Urothelium cell line (cell line): ENCODE measurements at places on chromosomes 5 and 9.
A peak's percentile ranks its signal among the peaks of the same experiment; 100 is the strongest.

- DNase-seq, result no peak
Measured at GRCh38 chr5:181084621-181085195, 44.6 kb downstream of the BTNL9 start.

DNA sequence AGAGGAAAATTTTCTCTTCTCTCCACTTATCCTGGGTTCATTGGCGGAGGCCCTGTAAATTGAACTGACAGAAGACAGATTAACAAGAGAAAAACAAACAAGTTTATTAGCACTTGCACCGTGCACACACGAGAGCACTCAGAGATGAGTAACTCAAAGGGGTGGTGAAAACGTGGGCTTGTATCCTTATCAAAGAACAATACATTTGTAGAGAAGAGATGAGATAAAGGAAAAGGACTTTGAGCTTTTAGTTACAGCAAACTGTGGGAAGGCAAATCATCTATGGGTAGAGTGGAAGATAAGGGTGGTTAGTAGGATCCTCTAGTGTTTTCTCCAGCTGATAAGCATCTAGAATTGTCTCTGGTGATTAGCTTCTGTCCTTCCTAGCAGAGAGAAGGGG lies 44.4 kb upstream of the ROR2 start:
- DNase-seq, result no peak

- no peak for DNase-seq
Measured at GRCh38 chr5:132822650-132823480, 7.6 kb downstream of the SHROOM1 start.

DNA sequence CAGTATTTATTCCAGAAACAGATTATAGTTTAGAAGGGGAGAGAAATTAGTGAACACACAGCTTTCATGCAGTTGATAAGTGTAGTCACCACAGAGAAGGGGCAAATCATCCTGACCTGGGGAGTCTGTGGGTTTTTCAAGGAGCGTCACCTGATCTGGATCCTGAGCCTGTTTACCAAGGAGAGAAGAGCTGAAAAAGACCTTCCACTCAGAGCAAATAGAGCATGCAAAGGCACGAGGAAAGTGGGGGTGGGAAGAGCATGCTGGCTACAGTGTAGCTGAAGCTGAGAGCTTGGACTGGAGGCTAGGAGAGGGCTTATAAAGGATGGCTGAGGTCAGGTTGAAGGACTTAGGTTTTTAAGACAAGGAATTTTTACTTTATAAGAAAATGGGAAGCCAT lies 30.4 kb downstream of the ACO1 start:
- DNase-seq, result no peak

DNA sequence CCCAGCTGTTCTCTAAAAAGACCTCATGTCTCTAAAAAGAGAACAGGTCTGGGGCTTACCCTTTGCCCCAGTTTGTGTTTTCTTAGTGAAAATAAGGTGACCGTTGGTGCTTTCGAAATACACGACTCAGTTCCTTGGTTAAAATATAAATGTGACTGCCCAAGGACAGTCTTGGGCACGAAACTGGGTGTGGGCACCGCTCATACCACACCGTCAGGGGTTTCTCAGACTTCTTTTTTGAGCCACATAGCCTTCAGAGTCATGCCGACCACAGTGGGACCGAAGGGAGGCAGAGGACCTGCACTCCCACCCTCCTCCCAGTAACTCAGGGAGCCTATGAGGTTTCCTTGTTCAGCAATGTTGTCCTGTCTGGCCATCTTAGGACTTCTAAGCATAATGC lies 6.5 kb downstream of the SNX18 start:
- DNase-seq, result no peak

DNA sequence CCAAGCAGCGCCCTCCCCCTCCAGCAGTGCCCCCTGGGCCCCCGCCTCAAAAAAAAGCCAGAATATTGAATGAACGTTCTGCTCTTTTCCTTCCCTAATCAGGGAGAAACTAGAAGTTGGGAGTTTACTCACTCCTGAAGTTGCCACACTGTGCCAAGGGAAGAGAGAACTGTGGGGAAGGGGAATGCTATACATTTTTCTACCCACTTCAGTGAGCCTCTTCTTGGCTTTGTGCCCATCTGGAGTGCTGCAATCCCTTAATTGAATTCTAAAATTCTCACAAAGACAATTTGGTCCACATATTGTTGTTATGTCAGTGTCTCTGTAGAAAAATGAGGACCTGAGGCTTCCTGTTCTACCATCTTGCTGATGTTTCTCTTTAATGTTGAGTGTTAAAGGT lies 443.7 kb downstream of the DIRAS2 start:
- no peak for DNase-seq

DNA sequence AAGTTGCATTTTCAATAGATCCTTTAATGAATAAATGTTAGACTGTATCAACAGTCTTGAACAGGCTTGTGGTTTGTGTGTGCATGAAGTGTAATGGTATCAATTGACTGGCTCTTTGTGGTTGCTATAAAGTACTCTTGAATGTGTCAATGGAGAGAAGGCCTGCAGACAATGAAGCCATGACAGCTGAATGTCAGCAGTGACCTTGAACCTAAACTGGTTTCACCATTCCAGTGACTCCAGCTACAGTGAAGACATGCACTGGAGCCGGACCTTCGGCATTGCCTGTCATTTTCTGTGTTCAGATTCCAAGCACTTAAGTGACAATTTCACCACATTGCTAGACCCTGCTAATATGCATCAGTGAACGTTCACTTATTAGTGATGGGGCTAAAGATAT lies 276.0 kb upstream of the TMEM161B start:
- no peak for DNase-seq

- DNase-seq, result no peak
Measured at GRCh38 chr9:120750421-120750820, 36.2 kb upstream of the MEGF9 start.

GRCh38 chr5:126055348-126055729 lies 367.9 kb upstream of the GRAMD2B start:
- no peak for DNase-seq

GRCh38 chr9:27203783-27204182 lies 93.2 kb downstream of the EQTN start:
- no peak for DNase-seq

- no peak for DNase-seq
Measured at GRCh38 chr5:159493696-159494095, 163.4 kb upstream of the IL12B start.

DNA sequence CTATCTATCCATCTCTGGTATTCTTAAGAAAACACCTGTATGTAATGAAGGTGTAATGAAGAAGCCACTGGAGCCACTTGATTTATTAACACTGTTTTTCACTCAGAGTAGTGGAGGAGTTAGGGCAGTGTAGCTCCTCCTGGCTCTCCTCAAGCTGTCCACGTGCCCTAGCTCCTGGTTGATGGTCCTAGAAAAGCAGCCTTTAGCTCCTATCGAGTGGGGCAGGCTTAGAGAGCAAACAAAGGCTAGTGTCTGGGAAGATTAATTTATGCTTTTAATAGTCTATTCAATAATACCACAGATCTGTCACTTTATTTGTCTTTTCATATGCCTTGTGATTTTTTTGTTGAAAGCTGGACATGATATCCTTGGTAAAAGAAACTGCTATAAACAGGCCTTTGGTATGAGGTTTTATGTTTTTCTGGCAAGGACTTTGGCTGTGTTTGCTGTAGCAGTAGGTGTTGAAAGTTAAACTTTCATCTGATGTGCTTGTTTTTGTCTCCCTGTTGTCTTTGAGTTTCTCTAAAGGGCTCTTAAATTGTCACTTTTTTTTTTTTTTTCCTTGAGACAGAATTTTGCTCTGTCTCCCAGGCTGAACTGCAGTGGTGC lies 141.1 kb downstream of the GCNT1 start:
- no peak for DNase-seq

GRCh38 chr5:43221502-43221901 lies 29.5 kb downstream of the NIM1K start:
- DNase-seq, result no peak

- no peak for DNase-seq
Measured at GRCh38 chr9:114588210-114588609, 641 bp downstream of the ATP6V1G1 start.

GRCh38 chr5:133825631-133826289 lies 142.7 kb downstream of the C5orf15 start:
- DNase-seq, result no peak

DNA sequence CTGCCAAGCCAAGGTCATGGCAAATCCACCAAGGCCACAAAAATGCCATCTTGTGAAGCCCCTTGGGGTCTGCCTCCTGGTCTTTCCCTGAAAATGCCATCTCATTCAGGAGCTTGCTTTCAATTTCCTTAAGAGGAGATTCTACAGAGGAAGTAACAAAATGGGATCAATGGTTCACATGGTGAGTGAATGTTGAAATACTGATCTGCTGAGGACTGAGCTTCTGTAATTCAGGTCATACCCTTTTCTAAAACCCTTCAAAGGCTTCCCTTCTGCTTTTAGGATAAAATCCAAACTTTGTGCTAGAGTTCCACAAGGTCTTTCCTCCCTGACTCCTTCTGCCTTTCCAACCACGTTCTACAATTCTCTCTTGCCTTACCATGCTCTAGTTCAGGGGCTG lies 24.7 kb upstream of the NR3C1 start:
- no peak for DNase-seq

GRCh38 chr5:91266184-91266705 lies 116.9 kb downstream of the ARRDC3 start:
- DNase-seq, result peak; percentile 64

DNA sequence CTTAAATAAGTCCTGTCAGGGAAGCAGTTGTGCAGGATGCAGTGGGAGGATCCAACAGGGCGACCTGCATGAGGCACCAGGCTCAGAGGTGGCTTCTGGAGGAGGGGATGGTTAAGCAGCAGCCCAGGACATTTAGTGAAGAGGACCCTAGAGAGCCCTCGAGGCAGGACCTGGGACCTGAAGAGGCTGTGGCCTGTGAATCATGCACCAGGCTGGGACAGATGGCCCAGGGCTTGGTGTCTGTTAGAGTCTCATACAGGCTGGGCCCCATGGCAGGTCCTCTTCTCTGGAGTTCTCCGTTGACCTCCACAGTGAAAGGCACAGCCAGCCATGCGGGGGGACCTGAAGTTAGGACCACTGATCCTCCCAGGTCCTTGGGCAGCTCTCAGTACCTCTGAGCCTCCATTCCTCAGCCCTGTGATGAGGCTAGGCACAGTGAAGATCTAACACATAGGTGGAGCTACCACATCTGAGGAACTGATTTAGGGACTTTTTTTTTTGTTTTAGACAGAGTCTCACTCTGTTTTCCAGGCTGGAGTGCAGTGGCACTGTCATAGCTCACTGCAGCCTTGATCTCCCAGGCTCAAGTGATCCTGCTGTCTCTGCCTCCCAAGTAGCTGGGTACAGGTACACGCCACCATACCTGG lies 60.8 kb upstream of the GARNL3 start:
- DNase-seq, result no peak

DNA sequence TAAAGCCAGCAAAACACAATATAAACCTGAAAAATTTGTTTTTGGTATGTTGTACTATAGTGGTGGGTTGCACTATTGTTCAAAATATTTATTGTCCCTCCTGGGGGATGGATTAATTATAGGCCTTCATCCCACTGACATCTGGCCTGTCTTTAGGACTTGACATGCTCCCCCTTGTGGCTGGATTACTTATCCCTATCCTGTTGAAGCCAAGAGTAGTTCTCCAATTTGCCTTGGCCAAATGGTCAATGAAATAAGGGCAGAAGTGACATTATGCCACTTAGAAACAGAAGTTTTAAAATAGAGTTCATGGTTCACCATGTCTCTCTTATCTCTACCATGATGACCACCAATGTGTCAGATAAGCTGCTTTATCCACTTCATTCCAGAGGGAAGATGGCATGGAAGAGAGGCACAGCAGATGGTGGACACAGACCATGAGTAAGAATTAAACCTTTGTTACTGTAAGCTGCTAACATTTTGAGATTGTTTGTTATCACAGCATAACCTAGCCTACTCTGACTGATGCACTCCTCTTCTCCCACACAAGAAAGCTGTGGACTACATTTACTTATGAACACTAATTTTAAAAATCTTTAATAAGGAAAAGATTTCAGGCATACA lies 29.2 kb upstream of the ARHGEF28 start:
- peak; percentile 32 for DNase-seq

GRCh38 chr5:77486344-77486962 lies 5.7 kb downstream of the WDR41 start:
- DNase-seq, result no peak

- no peak for DNase-seq
Measured at GRCh38 chr9:120878188-120879130, 1.5 kb upstream of the PHF19 start.

GRCh38 chr5:91825618-91826017 lies 442.5 kb upstream of the ARRDC3 start:
- DNase-seq, result no peak

DNA sequence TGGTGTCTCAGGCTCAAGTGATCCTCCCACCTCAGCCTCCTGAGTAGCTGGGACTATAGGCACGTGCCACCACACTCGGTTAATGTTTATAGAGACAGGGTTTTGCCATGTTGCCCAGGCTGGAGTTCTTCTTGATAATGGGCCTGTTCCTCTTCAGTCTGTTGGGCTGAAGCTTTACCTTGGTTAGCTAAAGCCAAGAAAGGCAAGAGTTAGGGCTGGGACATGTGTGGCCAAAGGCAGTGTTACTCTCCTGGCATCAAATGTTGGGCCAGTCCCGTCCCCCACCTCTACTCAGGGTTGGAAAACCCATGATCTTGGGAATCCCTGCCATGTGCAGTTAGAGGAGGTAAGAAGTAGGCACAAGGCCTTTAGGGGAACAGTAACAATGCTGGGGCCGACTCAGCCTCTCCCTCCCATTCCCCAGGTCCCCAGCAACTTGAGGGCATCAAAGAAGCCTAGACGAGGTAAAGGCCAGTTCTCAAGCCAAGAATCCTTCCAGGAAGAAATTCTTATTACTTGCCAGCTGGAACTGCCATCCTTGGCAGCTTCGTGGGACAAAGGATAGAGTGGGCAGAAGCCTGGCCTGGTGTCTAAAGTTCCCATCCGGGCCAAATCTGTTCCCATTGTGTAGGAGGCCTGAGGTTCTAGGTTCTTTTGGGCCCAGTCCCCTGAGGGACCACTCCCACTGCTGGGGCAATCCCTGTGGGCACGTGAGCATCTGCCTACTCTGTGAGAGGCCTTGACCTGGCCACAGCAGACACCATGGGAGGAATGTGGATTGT lies 4.5 kb downstream of the EGR1 start:
- DNase-seq, result peak; percentile 8

DNA sequence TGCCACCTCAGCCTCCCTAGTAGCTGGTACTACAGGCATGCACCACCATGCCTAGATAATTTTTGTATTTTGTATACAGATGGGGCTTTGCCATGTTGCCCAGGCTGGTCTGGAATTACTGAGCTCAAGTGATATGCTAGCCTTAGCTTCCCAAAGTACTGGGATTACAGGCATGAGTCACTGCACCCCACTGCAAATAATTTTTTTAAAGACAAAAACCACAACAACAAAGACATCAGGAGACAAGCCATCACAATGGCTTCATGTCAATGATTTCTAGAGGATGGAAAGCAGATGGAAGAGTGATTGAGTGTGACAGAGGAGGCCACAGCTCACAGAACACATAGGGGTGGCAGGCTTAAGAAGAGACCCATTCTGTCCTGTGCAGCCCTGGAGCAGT lies 97.9 kb upstream of the PCSK1 start:
- no peak for DNase-seq

DNA sequence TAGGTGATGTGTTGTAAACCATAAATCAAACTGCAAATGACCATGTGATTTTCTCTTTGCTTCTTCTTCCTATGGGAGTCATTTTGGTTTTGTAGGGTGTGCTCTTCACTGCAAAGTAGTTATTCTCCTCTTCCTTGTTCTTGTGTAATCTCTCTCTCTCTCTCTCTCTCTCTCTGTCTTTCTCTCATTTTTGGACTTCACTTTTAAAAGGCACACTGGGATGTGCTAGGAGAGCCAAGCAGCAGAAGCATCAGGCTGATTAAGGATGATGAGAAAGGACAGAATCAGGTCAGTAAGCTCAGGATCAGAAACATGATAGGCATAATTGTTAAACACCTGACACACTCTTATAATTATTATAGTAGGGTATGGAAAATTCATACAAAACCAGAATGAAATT lies 505.3 kb upstream of the ZNF608 start:
- no peak for DNase-seq
